GM12878 (cell line): ENCODE measurements at places on chromosomes 7 and 10. TPM values are rescaled to one million over a fixed set of nuclear protein-coding genes. Genes with fewer than 3 reads are reported as not detected.
A peak's percentile ranks its signal among the peaks of the same experiment; 100 is the strongest.

INPP5A gene
- polyA plus RNA-seq: 0.74 and 0.94 TPM in 2 replicates

DDC gene
- not detected in 2 replicates for polyA plus RNA-seq

GRCh38 chr7:90580051-90580450, 16.1 kb upstream of the CDK14 start:
- DNase-seq: no peak

DNA sequence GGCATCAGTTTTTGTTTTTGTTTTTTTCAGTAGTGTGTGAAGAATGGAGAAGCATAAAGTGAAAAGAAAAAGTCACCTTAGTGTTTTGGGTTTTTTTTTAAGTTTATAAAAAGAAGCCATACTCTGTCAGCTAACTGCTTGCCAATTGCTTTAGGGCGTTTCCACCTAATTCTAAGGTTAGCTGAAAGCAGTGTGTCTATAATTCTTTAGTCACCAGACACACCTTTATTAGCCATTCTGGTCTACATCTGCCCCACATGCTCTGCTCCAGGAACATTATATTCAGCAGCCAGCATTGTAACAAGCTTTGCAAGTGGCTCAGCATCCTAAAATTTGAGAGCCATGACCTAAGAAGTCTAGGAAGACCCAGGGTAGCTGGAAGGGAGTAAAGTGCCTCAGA, 14.1 kb upstream of the SLC16A12 start:
- no peak for DNase-seq

- DNase-seq: peak; percentile 41
Observed at GRCh38 chr7:28207486-28208158, 27.0 kb upstream of the JAZF1 start.

DNA sequence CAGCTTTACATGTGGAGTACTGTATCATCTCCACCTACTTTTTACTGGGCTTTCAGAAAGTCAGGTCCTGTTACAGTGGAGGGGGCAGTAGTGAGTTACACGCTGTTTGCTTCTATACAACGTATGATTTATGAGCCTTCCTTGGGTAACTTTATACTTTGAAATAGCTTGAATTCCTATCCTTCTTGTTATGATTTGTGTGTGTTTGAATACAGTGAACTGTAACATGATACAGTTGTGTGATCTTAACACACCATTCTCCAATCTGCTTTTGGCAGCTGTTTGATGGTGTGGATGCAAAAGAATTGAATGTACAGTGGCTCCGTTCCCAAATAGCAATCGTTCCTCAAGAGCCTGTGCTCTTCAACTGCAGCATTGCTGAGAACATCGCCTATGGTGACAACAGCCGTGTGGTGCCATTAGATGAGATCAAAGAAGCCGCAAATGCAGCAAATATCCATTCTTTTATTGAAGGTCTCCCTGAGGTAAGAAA, 41.7 kb downstream of the SP8 start:
- no peak for DNase-seq
